ENCODE measurements at places on chromosomes 12 and 14. TPM values are rescaled to one million over a fixed set of nuclear protein-coding genes. Genes with fewer than 3 reads are reported as not detected.

Gene CYP27B1
- 1.7 TPM for total RNA-seq

Gene EXOC3L4
- not detected for total RNA-seq

Gene IFI27
- 2.9 TPM for total RNA-seq

DNA sequence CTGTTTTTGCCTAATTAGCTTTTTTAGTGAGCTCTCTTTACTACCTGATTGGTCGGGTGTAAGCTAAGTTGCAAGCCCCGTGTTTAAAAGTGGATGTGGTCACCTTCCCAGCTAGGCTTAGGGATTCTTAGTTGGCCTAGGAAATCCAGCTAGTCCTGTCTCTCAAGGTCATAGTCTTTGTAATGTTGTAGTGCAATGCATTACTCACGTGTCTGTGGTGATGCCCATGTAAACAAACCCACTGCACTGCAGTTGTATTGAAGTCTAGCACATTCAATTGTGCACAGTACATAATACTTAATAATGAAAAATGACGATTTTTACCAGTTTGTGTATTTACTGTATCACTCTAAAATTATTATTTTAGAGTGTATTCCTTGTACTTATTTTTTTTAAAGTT, 335.5 kb downstream of the NUAK1 start:
- no peaks in the 10 kb centered on the region for H3K27me3 ChIP-seq
- H3K36me3 ChIP-seq: no peaks in the 10 kb centered on the region
- DNase-seq: no peak
- no peak overlapping the region for H3K27ac ChIP-seq

GRCh38 chr14:29735459-29735858, 192.2 kb downstream of the PRKD1 start:
- H3K27me3 ChIP-seq: no peaks in the 10 kb centered on the region
- no peaks in the 10 kb centered on the region for H3K4me1 ChIP-seq

DNA sequence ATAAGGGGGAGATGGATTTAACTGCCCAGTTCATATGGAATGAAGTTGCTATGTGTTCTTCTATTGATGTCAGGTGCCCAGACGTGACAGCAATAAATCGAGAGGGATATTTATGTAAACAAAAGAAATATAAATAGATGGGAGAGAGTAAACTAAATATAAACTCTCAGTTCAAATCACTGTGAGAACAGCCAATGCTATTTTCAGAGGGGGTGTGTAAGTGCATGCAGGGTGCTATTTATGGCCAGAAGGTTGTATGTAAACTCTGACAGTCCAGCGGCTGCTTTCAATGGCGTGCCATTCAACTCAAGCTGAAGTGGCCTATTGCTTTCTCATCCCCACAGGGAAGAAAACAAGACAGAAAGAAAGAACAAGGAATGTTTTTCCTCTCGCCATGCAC, 127.2 kb downstream of the KCNA5 start:
- no peaks in the 10 kb centered on the region for H3K27me3 ChIP-seq
- no peaks in the 10 kb centered on the region for H3K4me1 ChIP-seq
- DNase-seq: no peak

DNA sequence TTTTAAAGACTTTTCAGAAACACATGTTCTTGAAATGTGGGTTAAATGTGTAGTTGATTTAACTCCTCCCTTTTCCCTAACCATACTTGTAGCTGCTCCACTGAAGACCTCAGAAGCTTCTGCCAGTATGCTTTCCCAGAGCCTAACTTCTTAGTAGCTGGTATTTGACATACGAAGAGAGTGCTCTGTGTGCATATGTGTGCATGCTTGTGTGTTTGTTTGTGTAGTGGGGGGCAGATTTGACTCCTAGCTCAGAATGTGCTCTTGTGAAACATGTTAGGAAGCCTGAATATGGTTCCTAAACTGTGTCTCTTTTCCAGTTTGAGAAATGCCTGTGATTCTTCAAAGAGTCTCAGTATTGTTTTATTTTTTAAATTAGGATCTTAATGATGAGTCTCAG, 420.4 kb downstream of the PCNX1 start:
- DNase-seq: no peak

GRCh38 chr12:51430196-51430895, 5.7 kb downstream of the SLC4A8 start:
- no peaks in the 10 kb centered on the region for H3K4me1 ChIP-seq
- H3K4me3 ChIP-seq: no peak overlapping the region
- DNase-seq: no peak
- no peaks in the 10 kb centered on the region for H3K36me3 ChIP-seq
- H3K27ac ChIP-seq: no peak overlapping the region

- no peaks in the 10 kb centered on the region for H3K4me1 ChIP-seq
- no peaks in the 10 kb centered on the region for H3K27me3 ChIP-seq
- H3K4me3 ChIP-seq: no peak overlapping the region
- no peaks in the 10 kb centered on the region for H3K36me3 ChIP-seq
- H3K27ac ChIP-seq: no peak overlapping the region
Measured at GRCh38 chr12:115396567-115396966, 712.6 kb upstream of the TBX3 start.

DNA sequence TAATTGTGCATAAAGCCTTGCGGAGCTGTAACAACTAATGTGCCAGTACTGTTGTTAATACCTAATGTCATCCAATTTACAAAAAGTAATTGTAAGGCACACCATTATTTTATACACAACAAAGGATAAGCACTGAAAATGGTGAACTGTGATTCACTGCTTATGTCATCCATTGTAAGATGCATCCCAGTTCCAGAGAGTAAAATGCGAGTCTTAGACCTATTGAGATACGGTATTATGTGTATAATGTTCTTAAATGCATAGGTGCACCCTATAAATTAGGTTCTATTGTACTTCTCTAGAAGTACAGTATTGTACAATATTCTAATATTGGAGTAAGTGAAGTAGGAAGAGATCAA, 406 bp downstream of the PARP2 start:
- peaks cover 5% of the 10 kb centered on the region for H3K4me1 ChIP-seq
- peak overlapping the region; percentile 91 for H3K27ac ChIP-seq
- H3K27me3 ChIP-seq: no peaks in the 10 kb centered on the region
- peak overlapping the region; percentile 74 for H3K4me3 ChIP-seq

- no peaks in the 10 kb centered on the region for H3K36me3 ChIP-seq
- H3K27me3 ChIP-seq: no peaks in the 10 kb centered on the region
- no peak for DNase-seq
Measured at GRCh38 chr12:5748027-5748426, 197.0 kb downstream of the ANO2 start.

DNA sequence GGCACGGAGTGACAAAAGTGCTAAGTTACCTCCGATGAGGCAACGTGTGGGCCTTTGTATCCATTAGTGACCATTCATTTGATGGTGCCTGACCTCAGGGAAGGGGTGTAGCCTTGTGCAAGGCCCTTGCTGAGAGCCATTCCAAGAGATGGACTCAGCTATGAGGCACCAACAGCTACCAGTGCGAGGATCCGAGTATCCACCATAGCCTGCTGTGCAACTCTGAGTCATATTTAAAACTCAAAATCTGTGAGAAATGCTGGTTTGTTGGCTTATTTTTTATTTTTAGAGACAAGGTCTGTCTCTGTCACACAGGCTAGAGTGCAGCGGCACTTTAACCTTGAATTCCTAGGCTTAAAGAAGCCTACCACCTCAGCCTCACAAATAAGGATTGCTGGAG, 25.1 kb upstream of the WNK1 start:
- H3K27me3 ChIP-seq: no peaks in the 10 kb centered on the region
- H3K4me1 ChIP-seq: peaks cover 78% of the 10 kb centered on the region
- DNase-seq: no peak
- H3K4me3 ChIP-seq: no peak overlapping the region

- no peaks in the 10 kb centered on the region for H3K27me3 ChIP-seq
- peak; percentile 75 for DNase-seq
- no peak within 1 kb of the TSS for H3K27ac ChIP-seq
- no peaks in the 10 kb centered on the region for H3K36me3 ChIP-seq
- no peaks in the 10 kb centered on the region for H3K4me1 ChIP-seq
Measured at GRCh38 chr12:54853933-54854538, at the start of gene MUCL1. MUCL1 (plus strand) TSS chr12:54854516; CDS start chr12:54854583, 67 bp downstream.

DNA sequence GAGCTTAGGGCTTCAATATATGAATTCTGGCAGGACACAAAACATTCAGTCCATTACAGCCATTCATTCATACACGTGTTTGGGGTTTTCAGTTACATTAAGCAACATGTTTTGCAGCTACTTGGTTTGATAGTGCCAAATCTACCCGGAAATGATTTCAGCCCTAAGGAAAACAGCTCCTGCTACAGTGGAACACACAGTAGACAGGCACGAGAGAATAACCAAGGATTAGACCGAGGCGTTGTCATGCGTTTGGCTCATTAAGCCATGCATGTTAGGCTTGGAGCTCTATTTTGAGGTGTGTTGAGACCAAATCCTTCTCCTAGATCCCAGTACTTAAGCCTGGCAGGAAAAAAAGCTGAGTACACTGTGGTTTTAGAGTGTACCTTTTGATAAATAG, 177.4 kb downstream of the PRKCH start:
- H3K4me1 ChIP-seq: peaks cover 40% of the 10 kb centered on the region
- no peaks in the 10 kb centered on the region for H3K27me3 ChIP-seq
- peaks cover 4% of the 10 kb centered on the region for H3K36me3 ChIP-seq
- DNase-seq: no peak

DNA sequence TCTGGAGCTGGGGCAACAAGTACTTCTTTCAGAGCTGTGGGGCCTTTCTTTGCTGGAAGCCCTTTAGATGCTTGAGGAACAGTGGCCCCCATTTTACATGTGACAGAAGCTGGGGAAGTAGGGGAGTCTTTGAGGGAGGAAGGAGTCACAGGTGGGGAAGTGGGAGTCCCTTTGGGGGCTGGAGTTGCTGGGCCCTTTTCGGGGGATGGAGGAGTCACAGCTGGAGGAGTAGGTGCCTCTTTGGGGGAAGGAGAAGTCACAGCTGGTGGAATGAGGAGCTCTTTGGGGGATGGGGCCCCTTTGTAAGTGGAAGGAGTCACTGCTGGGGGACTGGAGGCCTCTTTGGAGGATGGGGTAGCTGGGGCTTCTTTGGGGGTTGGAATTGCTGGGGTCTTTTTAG, 8.6 kb downstream of the NACA start:
- no peak overlapping the region for H3K4me3 ChIP-seq
- H3K27ac ChIP-seq: peak overlapping the region; percentile 55
- no peak for DNase-seq
- peaks cover 24% of the 10 kb centered on the region for H3K4me1 ChIP-seq

DNA sequence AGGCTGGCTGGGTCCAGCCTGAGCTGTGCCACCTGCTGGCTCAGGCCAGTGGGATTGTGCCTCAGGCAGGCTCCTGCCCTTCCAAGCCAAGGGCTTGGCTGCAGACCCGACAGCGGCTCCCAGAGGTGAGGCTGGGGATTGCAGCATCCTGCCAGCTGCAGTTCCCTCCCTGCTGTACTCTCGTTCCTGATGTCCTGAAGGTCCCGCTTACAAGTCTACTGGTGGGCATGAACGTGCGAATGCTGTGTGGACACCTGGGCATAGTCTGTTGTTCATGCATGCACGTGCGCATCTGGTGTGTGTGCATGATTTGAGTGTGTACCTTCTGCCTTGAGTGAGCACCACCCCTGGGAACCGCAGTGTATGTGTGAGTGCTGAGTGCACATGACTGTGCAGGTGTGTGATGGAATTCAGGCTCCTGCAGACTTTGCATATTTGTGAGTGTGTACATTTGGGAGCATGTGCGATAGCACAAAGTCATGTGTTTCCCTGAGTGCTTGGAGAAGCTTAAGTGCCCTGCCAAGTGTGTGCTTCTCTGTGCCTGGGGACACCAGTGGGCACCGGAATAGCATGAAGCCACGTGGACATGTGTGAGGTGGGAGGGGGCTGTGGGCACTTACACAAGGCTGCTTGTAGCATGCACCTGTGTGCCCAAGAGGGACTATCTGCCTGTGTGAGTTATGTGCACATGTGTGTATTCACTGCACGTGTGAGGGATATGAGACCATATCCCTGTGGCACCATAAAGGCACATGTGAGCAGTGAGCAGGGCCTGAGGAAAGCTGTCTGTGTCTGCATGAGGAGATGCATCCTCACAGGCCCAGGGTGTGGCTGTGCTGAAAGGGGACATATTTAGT, 19.3 kb upstream of the KRT7 start:
- no peaks in the 10 kb centered on the region for H3K27me3 ChIP-seq
- no peaks in the 10 kb centered on the region for H3K36me3 ChIP-seq
- DNase-seq: peak; percentile 18
- no peaks in the 10 kb centered on the region for H3K4me1 ChIP-seq

- DNase-seq: no peak
- no peak overlapping the region for H3K4me3 ChIP-seq
- no peaks in the 10 kb centered on the region for H3K36me3 ChIP-seq
- no peaks in the 10 kb centered on the region for H3K27me3 ChIP-seq
- no peaks in the 10 kb centered on the region for H3K4me1 ChIP-seq
Measured at GRCh38 chr14:53793790-53794505, 162.7 kb downstream of the BMP4 start.

GRCh38 chr12:130460611-130461446, 123.1 kb downstream of the PIWIL1 start:
- H3K4me3 ChIP-seq: no peak overlapping the region
- no peak overlapping the region for H3K27ac ChIP-seq
- H3K36me3 ChIP-seq: no peaks in the 10 kb centered on the region
- H3K27me3 ChIP-seq: no peaks in the 10 kb centered on the region

DNA sequence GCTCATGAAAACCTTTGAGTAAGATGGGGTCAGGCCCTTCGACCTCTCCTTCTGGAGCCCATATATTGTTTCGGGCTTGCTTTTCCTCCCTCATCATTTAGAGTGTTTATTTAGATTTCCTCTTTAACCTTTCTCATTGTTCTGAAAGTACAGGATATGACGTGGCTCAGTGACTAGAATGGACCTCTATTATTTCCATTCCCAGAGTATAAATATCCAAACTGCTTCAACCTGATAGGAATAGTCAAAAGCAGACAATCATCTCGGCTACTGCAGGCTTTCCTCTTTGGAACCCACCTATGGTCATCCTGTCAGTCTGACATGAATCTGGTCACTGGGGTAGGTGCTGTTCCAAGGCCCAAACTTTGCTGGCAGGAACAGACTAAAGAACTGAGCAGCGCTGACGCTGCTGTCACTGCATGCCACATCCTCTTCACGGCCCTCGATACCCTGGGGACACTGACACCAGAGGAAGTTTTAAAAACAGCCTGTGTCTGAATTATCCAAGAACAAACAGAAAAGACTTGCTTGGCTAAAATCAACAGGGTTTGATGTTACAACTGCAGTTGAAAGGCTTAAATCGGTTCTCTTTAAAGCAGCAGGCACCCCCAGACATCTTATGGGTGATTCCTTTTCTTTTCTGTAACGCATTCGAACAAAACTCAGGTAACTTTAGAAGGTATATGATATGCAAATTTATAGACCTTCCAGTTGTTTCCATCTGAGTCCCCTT, 5.0 kb upstream of the DDX47 start:
- peaks cover 34% of the 10 kb centered on the region for H3K4me1 ChIP-seq
- peak overlapping the region; percentile 2 for H3K4me3 ChIP-seq
- no peaks in the 10 kb centered on the region for H3K36me3 ChIP-seq
- no peaks in the 10 kb centered on the region for H3K27me3 ChIP-seq
